ENCODE measurements at places on chromosomes 5 and 9.

- no peak for DNase-seq
Observed at GRCh38 chr9:121725008-121725775, 73.8 kb downstream of the DAB2IP start.

DNA sequence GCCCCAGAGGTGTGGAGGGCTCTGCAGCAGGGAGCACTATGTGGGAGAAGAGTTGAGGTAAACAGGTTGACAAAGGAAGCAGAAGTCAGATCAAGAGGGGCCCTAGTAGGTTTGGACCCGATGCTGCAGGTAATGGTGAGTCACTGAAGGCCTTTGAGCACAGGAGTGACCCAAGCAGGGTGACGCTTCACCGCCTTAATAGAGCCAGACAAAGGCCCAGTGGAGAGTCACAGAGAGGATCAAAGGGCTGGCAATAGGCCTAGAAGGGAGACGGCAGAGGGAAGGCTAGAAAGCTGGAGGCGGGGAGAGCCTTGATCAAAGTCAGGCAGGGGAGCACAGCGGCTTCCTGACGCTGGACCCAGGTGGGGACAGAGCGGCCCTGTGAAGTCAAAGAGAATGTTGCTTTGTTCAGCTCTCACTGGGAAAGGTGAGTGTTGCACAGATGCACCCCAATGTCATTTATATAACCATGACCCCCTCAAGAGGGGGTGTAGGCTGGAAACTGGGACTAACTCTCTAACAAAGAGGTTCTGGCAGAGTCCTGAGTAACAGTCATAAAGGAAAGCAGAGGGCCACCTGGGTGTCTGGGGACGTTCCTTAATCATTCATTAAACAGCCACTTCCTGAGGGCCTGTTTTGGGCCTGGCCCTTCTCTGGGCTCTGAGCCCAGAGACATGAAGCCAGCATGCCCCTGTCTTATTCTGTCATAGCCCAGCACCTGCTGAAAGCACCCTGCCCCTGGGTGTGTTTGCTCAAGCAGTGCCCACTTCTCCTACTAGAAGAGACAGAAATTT is 9.8 kb upstream of the CPLX2 start:
- no peak for DNase-seq

DNA sequence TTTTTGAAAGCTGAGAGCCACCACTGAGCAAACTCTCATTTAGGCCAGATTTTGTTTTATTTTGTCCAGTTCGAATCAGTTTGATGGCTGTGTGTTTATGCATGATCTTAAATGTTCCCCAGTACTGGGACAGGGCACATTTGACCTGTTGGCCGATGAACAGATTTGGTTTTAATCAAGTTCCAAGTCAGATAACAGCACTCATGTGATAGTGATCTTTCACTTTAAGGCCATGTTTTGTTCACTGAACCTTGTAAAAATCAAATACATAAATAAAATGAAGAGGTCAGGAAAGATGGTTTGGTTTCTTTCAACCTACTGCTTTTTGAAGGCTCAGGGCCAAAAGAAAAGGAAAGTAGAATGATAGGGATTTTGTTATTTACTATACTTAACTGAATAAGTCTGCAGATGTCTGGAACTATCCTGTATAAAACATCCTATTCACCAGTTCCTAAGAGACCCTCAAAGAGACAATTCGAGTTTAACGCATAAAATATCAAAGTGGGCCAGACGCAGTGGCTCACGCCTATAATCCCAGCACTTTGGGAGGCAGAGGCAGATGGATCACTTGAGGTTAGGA is 77.2 kb downstream of the PGM5 start:
- no peak for DNase-seq

DNA sequence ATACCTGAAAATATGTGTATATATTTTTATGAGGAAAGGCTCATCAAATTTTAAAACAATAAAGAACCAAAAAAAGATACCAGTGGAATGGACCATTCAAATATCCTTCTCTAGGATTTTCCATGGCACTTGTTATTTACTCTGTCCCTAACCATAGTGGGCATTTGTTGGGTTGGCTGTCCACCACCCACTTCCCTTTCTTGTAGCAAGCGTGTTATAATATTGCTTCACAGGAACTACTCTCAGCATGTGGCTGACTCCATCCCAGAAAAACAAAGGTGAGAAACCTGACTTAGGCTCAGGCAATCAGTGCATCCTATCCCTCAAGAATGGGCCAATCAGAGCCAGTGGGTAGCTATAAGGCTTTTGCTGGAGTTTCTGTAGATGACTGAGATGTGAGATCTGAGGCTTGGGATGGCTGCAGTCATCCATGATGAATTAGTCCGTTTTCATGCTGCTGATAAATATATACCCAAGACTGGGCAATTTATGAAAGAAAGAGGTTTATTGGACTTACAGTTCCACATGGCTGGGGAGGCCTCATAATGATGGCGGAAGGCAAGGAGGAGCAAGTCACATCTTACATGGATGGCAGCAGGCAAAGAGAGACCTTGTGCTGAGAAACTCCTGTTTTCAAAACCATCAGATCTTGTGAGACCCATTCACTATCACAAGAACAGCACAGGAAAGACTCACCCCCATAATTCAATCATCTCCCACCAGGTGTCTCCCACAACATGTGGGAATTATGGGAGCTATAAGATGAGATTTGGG is 17.2 kb downstream of the C5orf63 start:
- no peak for DNase-seq

GRCh38 chr5:158519433-158520021 is 580.2 kb downstream of the EBF1 start:
- DNase-seq: no peak

- no peak for DNase-seq
Observed at GRCh38 chr9:93107825-93108161, 11.8 kb downstream of the CARD19 start.

- DNase-seq: no peak
Observed at GRCh38 chr5:56166671-56167385, 66.3 kb downstream of the ANKRD55 start.

GRCh38 chr5:38403406-38403805 is 145.0 kb downstream of the EGFLAM start:
- DNase-seq: no peak

- DNase-seq: no peak
Observed at GRCh38 chr5:125485771-125486170, 739.3 kb upstream of the ZNF608 start.

GRCh38 chr5:106241409-106241808 is 1429.3 kb downstream of the EFNA5 start:
- no peak for DNase-seq

DNA sequence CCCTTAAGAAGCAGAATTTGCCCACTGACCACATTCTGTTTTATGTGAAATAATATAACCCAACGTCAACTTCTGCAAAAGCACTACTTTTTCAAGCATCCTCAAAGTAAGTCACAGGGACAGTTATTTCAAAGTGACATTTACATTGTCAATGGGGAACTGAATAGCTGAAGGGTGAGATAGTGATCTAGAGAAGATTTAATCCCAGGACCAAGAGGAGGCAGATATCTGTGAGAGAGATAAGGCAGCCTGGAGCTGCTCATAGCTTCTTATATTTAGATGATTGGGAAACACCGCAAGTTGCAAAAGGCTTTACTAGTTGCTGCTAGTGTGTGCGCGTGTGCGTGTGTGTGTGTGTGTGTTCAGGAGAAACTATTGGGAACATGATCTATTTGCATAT is 210.4 kb upstream of the RFX3 start:
- no peak for DNase-seq

- DNase-seq: no peak
Observed at GRCh38 chr9:78365748-78366697, 69.1 kb downstream of the PSAT1 start.

GRCh38 chr5:83472508-83473345 is 1.2 kb downstream of the VCAN start:
- DNase-seq: no peak

DNA sequence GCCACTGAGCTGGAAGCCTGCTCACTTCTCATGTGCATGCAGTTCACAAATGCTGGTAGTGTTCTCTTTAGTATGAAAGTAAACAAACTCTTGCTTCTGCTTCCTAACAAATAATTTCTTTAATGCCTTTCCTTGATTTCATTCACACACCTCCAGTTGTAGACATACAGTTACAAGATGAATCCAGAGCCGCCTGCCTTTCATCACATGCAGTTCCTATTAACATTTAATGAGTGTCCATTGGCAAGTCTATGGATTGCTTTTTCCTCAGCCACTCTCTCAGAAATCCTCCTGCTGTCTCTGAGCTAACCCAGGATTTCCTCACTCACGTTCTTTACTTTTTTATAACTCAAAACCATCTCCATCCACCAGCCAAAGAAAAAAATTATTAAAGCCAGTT is 408.6 kb downstream of the BNC2 start:
- DNase-seq: no peak

DNA sequence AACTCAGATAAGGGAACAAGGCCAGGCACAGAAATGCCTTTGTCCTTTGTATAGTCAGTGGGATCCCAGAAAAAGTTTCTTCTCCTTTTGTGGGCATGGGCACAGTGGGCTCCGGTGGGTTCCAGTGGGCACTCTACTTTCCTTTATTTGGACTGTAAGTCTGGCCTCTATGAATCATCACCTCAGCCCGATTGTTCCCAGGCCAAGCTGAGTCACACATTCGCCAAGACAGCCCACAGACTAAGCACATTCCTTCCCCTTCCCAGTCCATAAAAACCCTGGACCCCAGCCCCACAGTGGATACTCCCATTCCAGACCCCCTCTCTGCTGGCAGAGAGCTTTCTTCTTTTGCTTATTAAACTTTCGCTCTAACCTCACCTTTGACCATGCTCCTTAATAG is 165.0 kb downstream of the FBXL17 start:
- no peak for DNase-seq

GRCh38 chr9:19480345-19480744 is 71.5 kb downstream of the ACER2 start:
- no peak for DNase-seq

- DNase-seq: no peak
Observed at GRCh38 chr9:11233696-11234095, 620.9 kb upstream of the PTPRD start.

- DNase-seq: no peak
Observed at GRCh38 chr9:84772511-84772910, 103.0 kb downstream of the NTRK2 start.

- DNase-seq: no peak
Observed at GRCh38 chr9:82206946-82207345, 218.4 kb downstream of the SPATA31D1 start.

GRCh38 chr5:95960667-95961616 is 709 bp downstream of the ELL2 start:
- peak; percentile 72 for DNase-seq

Data from stimulated activated CD4-positive, alpha-beta T cell treated with anti-CD3 and anti-CD28 coated beads, Interleukin-2, amount 100 ng/mL, for 48 hours (primary cell).